ENCODE measurements at places on chromosomes 7 and 10. TPM values are rescaled to one million over a fixed set of nuclear protein-coding genes. Genes with fewer than 3 reads are reported as not detected.

Gene AKR1C2
- polyA plus RNA-seq: not detected

Gene UNC5B
- 13.8 TPM for polyA plus RNA-seq

Gene CREB5
- polyA plus RNA-seq: 19.3 TPM

Gene LLCFC1
- polyA plus RNA-seq: not detected

Gene CYP2E1
- polyA plus RNA-seq: 1.3 TPM

Gene TDRD1
- polyA plus RNA-seq: not detected

Gene OR2A12
- polyA plus RNA-seq: not detected

Gene VGF
- polyA plus RNA-seq: 54.3 TPM

Gene HABP2
- not detected for polyA plus RNA-seq

Gene NOBOX
- polyA plus RNA-seq: not detected

Gene DUSP5
- 38.2 TPM for polyA plus RNA-seq

Gene GRM3
- not detected for polyA plus RNA-seq

Gene SHTN1
- polyA plus RNA-seq: 5.2 TPM

Gene CYP2C9
- not detected for polyA plus RNA-seq

Gene FAM237B
- 0.02 TPM for polyA plus RNA-seq

Gene C10orf143
- 2.2 TPM for polyA plus RNA-seq

Gene IKZF1
- not detected for polyA plus RNA-seq

Gene MYO3A
- not detected for polyA plus RNA-seq

Gene INMT
- not detected for polyA plus RNA-seq

Gene SPDYE1
- not detected for polyA plus RNA-seq

Gene EEPD1
- polyA plus RNA-seq: 5.0 TPM

Gene GNAT3
- not detected for polyA plus RNA-seq

Gene BCCIP
- 28.0 TPM for polyA plus RNA-seq

Gene ARHGEF35
- 0.02 TPM for polyA plus RNA-seq

Gene MLXIPL
- 0.32 TPM for polyA plus RNA-seq

Gene CHAT
- not detected for polyA plus RNA-seq

Gene ELOVL3
- 0.25 TPM for polyA plus RNA-seq

Gene WNT8B
- 0.28 TPM for polyA plus RNA-seq

Gene SPDYE6
- polyA plus RNA-seq: not detected

Gene ICA1
- polyA plus RNA-seq: 2.4 TPM

Gene LRMDA
- 0.37 TPM for polyA plus RNA-seq

Gene MKI67
- polyA plus RNA-seq: 7.5 TPM

All from SK-N-SH (cell line).